ENCODE measurements at places on chromosomes 16 and 17.

DNA sequence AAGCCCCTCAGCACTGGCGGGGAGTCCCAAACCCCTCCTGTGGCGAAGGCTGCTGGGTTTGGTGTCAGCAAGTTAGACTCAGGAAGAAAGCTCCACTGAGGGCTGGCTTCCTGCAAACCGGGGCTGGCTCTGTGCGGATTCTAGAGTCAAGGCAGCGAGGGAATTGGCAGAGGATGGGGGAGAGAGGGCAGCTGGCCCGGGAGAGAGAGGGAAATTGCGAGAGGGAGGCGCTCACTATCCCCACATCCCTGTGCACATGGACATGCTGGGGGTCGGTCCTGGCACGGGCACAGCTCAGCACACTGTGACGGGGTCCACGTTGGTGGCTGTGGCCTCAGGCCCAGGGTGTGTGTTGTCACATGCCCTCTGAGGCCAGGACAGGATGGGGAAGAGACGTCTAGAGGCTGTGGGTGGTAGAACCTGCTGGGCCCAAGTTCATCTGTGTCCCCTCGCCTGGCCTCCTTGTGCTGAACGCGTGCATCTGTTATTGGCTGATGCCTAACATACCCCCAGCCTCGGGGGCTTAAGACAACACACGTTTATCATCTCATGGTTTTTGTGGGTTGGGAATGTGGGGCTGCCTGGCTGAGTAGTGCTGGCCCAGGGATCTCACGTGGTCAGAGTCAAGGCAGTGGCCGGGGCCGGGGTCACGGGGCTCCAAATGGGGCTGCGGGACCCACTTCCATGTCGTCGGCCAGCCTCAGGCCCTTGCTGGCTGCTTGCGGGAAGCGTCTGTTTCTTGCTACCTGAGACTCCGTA is 16.7 kb upstream of the JPH3 start:
- no peak for DNase-seq

GRCh38 chr17:78016852-78017251 is 58.3 kb downstream of the TNRC6C start:
- DNase-seq: no peak

DNA sequence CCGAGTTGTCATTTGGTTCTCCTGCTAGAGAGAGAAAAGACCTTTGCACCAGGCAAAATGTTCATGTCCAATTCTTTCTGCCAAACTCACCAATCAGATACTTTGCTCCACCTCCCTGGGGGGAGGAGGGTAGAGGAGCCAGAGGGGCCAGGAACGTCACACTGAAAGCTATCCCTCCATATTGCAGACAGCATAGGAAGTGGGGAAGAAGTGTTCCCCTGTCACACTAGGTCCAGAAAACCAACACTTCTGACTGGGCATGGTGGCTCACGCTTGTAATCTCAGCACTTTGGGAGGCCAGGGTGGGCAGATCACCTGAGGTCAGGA is 9.5 kb downstream of the HSD17B2 start:
- no peak for DNase-seq

DNA sequence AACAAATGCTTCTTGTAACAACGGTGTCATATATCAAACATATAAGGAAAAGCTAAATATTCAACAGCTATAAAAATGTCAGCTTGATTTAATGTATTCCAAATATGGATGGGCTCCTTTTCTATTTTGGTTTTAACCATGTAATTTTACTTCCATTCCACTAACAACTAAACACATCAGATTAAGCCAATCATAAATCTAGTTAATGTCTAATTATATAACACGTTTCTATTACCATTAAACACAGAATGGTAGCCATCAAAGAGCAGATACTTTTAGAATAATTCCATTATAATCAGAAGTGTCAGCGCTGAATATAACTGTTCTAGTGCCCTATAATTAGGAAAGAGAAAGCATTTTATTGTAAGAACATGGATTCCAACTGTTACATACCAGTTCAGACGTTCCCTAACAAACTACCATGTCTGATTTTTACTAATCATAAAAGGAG is 10.0 kb downstream of the CMC2 start:
- no peak for DNase-seq

DNA sequence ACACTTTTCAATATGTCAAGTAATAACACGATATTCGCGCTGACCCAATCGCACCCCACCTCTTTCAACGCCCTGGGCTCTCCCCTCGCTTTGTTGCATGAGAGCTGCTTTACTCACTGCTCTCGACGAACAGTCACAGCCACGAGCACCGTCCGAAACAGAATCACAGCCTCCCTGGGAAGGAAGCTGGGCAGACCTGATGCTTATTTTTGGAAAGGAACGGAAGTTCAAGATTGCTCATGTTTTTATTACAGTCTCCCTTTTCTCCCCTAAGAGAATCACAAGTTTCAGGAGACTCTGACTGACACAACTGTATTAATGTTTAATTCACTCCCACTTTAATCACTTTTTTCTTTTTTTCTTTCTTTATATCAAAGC is 67.8 kb downstream of the ANKRD11 start:
- DNase-seq: no peak

GRCh38 chr17:47692137-47692894 is 1.6 kb upstream of the TBKBP1 start:
- DNase-seq: no peak

DNA sequence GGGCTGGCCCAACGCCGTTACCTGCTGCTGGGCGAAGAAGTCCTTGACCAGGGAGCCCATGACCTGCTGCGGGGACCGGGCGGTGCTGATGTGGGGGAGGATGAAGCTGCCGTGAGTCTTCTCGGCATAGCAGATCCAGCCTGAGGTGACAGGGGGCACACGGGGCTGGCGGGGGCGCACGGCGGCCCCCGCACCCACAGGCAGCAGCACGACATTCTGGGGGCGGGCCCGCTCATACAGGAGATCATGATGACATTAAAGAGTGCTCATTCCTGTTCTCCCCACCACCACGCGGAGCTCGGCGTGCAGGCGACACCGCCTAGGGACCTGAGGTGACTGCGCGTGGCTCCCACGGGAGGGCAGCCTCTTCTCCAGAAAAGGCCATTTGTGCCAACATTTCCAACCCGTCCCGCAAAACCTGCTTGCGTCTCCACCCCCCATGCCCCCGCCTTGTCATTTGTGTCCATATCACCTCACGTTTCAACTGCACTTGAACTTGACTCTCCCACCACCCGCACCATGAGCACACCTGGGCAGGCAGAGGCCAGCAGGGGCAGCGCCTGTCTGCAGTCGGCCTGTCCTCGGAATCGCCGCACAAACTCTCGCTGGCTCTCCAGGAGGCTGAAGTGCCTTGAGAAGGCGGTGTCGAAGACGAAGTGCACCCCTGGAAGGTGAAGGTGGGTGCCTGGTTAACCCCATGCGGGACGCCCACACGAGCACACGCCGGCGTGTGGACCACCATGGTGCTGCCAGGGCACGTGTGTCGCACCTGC is 6.4 kb downstream of the CIAO3 start:
- no peak for DNase-seq

- DNase-seq: no peak
These were observed 2.3 kb upstream of the PHF12 start for GRCh38 chr17:28953444-28954118.
